ENCODE measurements at places on chromosomes 7 and 10.

DNA sequence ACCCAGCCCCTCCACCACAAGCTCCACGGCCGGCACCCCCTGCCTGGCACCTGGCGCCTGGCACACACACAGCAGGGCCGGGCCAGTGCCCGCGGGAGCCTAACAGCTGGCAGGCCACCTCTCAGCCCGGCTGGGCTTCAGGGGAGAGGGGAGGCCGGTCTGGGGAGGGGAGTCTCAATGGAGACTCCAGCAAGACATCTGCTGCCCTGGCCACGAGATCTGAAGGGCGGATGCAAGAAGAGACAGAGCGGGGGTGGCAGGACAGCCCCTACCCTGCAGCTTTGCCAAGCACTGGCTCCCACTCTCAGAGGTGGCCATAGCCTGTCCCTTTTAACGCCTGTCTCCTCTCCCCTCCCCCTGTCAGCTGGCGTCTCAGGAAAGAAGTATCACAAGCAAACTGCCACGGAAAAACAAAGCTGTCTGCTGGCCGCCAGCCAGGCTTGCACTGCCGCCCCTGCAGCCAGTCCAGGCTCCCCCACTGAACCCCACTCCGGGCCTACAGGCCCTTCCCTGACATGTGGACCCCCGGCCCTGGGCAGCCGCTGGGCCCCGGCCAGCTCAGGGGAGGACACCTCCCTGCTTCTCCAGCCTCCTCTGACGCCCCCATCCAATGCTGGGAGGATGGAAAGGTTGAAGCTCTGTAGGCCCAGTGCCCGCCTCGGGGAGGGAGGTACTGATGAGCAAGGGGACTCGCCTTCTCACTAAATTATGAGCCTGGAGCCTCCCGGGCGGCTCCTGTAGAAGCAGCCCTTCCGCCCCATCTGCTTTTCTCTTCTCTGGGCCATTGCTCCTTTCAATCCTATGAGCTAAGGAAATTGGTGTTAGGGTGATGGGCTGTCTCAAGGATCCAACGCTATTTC lies 178.4 kb downstream of the ARHGAP12 start:
- no peak for DNase-seq

- no peak for DNase-seq
Measured at GRCh38 chr7:128231677-128232076, 9.4 kb upstream of the LEP start.

DNA sequence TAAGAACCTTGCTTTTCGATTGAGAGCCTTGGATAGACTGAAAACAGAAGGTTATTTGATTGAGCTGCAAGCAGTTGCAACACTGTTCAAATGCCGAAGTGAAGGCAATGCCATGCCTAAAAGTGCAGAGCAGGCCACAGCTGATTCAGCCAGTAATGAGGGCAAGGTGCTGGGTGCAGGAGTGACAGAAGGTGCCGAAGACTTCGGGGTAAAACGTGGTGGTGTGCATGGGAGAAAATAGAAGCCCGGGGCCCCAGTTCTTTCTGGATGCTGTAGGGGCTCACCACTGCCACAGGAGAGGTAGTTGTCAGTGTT lies 43.6 kb upstream of the GATAD1 start:
- DNase-seq: no peak

DNA sequence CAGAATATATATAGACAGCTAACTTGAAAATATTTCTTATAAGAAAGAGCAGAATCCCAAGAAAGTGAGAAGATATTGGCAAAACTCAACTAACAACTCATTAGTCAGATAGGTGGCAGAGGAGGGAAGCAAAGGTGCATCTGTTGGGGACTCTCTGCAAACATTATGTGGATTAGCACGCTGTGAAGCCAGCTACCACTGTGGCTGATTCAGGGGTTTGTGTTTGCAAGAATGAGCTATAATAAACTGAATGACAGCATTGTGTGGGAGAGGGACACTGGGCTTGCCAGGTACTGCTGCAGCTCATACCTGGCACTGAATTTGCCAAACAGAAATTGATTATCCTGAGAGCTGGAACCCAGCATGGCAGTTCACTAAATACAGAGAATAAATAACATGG lies 170.3 kb upstream of the MINDY3 start:
- no peak for DNase-seq

- no peak for DNase-seq
Measured at GRCh38 chr7:134886353-134887057, 99.8 kb upstream of the AGBL3 start.

GRCh38 chr7:121081327-121081936 lies 92.9 kb downstream of the CPED1 start:
- peak; percentile 52 for DNase-seq

GRCh38 chr10:48634198-48634983 lies 29.5 kb upstream of the ARHGAP22 start:
- DNase-seq: peak; percentile 25

- no peak for DNase-seq
Measured at GRCh38 chr7:37705976-37706375, 22.4 kb downstream of the GPR141 start.

- no peak for DNase-seq
Measured at GRCh38 chr7:26857506-26858240, 6.7 kb downstream of the SKAP2 start.

DNA sequence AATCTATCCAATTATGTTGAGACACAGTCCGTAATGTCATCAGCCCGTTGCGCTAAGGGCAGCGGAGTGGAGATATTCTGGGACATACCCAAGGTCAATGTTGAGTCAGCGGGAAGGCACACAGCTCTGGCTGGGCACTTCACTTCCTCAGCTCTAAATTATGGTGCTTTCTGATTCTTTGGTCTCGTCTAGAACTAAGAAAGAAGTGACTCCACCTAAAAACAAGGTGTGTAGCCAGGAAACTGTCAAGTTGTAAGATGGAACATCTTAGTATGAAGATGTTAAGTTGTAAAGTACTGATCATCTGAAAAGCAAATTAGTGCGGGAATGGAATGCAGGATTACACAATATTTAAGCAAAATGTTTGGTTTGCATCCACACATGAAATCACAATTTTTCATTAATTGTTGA lies 43.1 kb downstream of the BAIAP2L1 start:
- DNase-seq: no peak

DNA sequence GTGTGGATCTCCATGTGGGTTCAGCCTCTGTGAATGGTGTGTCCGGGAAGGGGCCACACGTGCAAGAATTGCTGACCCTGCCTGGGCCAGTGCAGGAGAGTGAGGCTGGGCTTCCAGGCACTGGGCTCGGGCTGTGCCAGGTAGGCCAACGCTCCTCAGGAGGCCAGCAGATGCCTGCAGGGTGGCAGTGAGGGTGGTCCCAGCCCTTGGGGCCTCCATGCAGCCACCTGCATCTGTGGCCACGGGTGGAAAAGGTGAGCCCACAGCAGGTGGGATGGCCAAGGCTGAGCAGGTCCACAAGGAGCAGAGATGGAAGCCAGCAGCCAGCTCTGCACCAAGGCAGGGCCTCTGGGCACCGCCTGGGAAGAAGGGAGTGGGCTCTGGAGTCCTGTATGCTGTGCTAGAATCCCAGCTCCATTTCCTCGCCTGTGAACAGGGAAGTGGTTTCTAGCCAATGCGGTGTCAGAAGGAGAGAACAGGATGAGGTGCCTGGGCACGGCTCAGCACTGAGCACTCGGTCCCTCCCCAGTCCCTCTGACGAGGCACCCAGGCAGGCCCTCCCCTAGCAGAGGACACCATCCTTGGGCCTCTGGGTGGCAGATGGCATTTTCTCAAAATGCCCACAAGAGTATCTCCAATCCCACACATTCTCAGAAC lies 31.1 kb upstream of the RET start:
- DNase-seq: no peak

GRCh38 chr10:1024103-1024502 lies 1.6 kb downstream of the IDI2 start:
- no peak for DNase-seq

Data from CD4-positive, alpha-beta T cell treated with Interleukin-12 subunit alpha and Interleukin-12 subunit beta, for 1 hour (primary cell).